Left lobe of liver (tissue), 2 donors: ENCODE measurements at places on chromosomes 12 and 14.

DNA sequence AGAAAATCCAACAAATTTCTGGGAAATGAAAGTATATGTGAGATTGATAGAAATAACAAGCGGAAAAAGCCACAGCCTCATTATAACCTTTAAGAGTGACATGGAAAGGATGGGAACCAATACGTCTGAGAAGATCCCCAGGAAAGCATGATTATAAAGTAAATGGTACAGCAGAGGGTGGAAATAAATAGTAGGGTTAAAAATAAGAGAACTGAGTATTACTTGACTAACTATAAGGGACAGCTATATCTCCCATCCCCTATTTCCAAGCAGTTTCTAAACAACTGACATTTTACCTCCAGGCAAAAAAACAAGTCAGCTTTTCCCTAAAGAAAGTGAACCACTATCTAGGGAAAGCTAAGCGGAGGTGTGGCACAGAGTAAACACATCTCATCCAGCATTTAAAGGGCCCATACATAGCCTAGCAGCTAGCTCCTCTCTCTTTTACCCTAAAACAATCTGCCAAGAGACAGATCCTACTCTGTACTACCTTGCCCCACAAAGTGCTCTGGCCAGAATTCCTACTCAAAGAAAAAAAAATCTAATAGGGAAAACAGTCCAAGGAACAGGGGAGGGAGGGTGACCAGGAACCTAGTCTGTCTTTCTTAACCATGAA lies 11.2 kb downstream of the OSBPL8 start:
- no peak for DNase-seq

DNA sequence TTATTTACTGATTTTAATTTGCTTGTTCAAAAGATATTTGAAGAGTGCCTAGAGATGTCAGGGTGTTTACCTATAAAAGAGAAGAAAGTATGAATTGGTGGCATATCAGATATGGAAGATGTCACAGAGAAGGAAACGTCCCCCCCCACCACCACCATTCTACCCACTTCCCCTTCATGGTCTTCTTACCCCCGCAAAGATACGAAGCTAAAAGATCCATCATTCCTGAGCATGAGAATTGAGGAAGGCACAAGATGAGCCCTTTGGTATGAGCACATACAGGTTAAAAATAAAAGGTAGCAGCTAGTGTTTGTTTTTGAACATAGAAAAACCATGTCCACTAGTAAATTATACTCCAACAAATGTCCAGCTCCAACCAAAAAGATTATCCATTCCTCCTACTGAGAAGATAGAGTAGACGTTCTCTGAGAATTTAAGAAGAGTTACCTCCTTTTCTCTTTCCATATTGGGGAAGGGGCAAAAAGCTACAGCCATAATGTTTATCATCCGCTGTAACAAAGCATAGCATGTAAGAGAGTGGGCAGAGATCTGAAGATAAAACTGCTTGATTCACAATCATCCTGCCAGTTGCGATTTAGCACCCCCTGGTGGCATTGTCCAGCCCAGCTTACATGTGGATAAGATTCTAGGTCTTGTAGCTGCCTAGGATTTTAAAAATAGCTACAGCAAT lies 29.1 kb downstream of the NFYB start:
- peak; percentile 79 for DNase-seq

- no peak for DNase-seq
Observed at GRCh38 chr14:58109744-58110143, 42.3 kb downstream of the ARMH4 start.

- DNase-seq = no peak
Observed at GRCh38 chr14:63770187-63770807, 42.4 kb upstream of the SGPP1 start.

- DNase-seq = no peak
Observed at GRCh38 chr14:71734076-71734475, 198.2 kb upstream of the RGS6 start.

DNA sequence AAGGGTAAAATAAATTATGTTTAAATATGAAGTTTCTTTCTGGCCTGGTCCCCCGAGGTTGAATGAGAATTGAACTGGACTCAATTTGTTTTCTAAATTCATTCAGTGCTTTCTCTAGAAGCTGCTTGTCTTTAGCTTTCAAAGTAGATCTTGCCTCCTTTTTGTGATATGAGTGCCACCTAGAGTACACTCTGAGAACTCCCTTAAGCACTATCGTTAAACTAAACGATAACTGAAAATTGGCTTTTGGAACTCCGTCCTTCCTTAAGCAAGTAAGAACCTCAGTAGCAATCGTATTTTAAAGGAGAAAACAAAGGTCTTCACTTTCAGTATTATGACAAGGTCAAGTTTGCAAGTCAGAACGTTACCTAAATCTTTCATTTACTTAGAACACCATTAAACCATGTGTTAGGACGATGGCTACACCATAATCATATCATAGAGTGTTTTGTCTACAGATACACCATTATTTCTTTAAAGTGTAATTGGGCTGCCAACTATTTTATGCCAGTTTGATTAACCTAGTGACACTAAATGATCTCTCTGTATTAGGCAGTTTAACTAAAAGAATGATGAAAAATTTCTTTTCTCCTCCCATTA lies 364.8 kb downstream of the SNAPC1 start:
- DNase-seq = no peak

DNA sequence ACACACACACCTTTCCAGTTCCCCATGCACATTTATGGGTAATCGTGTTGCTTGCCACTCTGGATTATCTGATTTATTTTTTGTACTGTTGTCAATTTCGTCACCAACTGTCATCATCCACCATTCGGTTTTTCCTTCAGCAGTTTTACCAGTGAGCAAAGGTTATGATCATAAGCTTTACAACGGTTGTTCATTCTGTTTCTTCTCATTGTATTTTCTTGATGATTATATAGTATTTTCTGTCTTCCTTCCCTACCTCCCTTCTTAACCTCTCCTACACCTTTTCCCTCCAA lies 680 bp downstream of the NECAP1 start:
- DNase-seq = no peak

DNA sequence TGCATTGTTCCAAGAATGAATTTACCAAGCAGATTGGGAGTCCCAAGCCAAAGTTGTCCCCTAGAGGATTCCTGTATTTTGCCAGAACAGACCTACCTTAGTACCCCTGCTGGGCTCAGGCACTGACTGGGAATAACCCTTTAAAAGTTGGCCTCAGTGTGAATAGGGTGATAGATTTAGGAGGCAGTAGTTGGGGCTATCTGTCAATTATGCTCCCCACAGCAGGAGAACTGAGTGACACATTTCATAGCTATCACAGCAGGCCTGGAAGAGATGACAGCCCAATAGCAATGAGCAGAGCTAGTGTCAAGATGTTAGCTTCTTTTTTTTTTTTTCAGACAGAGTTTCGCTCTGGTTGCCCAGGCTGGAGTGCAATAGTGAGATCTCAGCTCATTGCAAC lies 14.3 kb upstream of the LRP6 start:
- DNase-seq = no peak

DNA sequence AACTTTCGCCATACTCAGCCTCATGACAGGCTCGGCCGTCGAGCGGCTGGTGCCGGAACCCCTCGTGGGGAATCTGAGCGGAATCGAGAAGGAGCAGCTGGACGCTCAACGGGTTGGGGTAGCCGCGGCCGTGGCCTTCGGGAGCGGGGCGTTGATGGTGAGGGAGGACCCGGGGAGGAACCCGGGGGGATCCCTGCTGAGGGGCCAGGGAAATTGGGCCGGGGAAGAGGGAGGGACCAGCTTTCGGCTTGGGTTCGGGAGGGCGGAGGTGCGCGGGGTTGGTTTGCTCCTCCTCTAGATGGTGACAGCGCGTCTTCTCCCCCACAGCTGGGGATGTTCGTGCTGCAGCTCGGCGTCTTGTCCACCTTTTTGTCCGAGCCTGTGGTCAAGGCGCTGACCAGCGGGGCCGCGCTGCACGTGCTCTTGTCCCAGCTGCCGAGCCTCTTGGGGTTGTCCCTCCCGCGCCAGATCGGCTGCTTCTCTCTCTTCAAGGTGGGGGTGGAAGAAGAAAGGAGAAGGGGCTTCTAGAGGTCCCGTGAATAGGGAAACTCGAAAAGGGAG lies 9.8 kb downstream of the ARHGEF25 start:
- no peak for DNase-seq

DNA sequence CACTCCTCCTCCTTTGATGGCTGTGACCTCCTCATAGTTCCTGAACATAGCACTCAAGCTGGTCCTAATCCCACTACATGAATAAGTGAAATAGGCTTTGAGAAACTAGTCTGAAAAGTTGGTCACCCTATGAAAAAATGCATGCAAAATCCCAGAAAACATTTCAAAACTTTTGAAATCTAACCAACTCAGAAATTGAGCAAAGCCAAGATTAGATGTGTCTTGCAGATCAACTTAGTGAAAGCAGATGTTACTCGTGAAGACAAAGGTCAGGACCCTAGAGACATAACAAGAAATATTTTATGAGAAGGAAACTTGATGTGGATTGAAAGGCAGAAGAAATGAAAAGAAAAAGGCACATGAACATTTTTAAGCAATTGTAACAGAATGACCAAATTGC lies 63.3 kb downstream of the TSHR start:
- DNase-seq = no peak

- no peak for DNase-seq
Observed at GRCh38 chr12:46523446-46523845, 150.9 kb upstream of the SLC38A2 start.

GRCh38 chr14:72516936-72517700 lies 376.8 kb downstream of the DPF3 start:
- DNase-seq = peak; percentile 68

- DNase-seq = no peak
Observed at GRCh38 chr12:68959143-68959858, 26.3 kb upstream of the CPM start.

GRCh38 chr12:62292761-62293344 lies 32.6 kb downstream of the USP15 start:
- DNase-seq = no peak
